ENCODE measurements at places on chromosomes 13 and 19.

DNA sequence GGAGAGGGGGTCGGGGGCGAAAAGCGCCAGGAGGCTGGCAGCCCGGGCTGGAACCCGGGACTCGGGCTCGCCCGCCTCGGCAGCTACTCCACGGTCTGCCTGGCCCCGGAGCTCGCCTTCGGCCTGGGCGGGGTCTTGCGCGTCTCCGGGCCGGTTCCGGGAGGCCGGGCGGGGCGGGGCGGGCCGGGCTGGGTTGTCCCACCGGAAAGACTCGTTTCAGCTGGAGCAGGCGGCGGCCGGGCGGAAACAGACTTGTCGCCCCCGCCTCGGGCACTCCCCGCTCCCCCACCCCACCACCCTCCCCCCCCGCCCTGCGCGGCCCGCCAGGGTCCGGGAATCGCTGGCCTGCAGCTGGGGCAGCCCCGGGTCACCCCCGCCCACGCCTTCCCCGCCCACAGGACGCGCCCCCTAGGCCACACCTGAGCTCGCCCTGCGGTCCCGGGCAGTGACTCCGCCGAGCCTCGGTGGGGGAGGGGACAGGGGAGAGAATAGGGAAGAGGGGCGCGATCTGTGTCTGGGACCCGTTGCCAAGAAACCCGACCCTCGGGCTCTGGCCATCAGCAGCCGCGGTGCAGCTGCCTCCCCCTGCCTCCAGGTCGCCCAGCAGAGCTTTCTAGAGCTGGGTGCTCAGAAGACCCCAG is 109.4 kb downstream of the KCTD15 start:
- peaks cover 11% of the 10 kb centered on the region for H3K27me3 ChIP-seq
- H3K36me3 ChIP-seq = no peaks in the 10 kb centered on the region
- H3K4me1 ChIP-seq = no peaks in the 10 kb centered on the region
- H3K4me3 ChIP-seq = no peak overlapping the region
- H3K27ac ChIP-seq = no peak overlapping the region

GRCh38 chr19:56273563-56274117 is 1.1 kb downstream of the EDDM13 start:
- H3K4me1 ChIP-seq = peaks cover 14% of the 10 kb centered on the region
- no peaks in the 10 kb centered on the region for H3K27me3 ChIP-seq
- peak; percentile 22 for DNase-seq
- H3K4me3 ChIP-seq = no peak overlapping the region
- H3K36me3 ChIP-seq = peaks cover 16% of the 10 kb centered on the region
- H3K27ac ChIP-seq = peak overlapping the region; percentile 1

- H3K27me3 ChIP-seq = no peaks in the 10 kb centered on the region
- no peak overlapping the region for H3K4me3 ChIP-seq
- DNase-seq = no peak
- peaks cover 48% of the 10 kb centered on the region for H3K4me1 ChIP-seq
- H3K27ac ChIP-seq = no peak overlapping the region
- H3K36me3 ChIP-seq = no peaks in the 10 kb centered on the region
Measured at GRCh38 chr19:16618248-16618647, 9.8 kb downstream of the MED26 start.

DNA sequence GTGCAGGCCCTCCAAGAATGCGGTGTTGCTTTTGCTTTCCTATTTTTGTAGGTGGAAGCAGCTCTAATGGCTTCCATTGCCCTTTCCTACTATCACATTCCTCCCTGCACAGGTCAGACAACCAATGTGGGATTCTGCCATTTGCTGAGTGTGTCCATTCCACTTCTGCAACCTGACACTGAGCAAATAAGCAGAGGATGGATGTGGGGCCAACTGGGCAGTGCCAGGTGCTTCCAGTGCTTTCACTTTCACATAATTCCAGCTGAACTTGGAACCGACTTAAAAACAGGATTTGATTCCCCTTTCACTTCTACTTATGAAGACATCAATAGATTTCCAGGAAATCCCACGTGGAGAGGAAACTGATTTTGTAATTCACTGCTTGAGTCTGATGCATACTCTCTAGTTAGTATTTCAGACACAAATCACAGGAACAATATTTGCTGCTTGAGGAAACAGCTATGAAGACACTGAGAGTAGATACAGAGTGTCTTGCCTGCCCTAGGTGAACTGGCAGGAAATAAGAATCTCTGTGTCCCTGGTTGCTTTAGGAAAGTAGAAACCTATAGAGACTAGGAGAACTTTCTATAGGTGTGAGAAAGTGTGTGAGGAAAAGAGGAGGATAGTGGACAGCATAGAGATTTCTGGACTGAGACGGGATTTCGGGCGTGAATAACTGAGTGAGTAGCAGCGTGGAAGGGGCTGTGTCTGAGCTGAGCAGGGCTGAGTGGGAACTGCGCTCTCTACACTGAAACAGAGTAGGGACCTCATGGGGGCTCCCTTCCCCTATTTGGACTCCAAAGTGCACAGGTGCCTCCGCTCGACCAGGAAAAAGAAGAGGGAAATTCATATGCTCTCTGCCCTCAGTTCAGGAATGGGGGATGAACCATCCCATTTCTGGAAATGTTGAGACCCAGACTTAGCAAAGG is 22.5 kb downstream of the LGALS16 start:
- no peak overlapping the region for H3K27ac ChIP-seq
- no peak for DNase-seq
- H3K27me3 ChIP-seq = peaks cover 6% of the 10 kb centered on the region
- peak overlapping the region; percentile 16 for H3K4me3 ChIP-seq
- H3K36me3 ChIP-seq = no peaks in the 10 kb centered on the region

GRCh38 chr13:111326621-111326965 is 6.2 kb downstream of the TEX29 start:
- H3K4me3 ChIP-seq = no peak overlapping the region
- no peaks in the 10 kb centered on the region for H3K36me3 ChIP-seq
- H3K4me1 ChIP-seq = no peaks in the 10 kb centered on the region
- H3K27me3 ChIP-seq = peaks cover 25% of the 10 kb centered on the region
- DNase-seq = no peak

GRCh38 chr13:20389696-20390525 is 135.7 kb downstream of the CRYL1 start:
- H3K4me3 ChIP-seq = no peak overlapping the region
- no peak overlapping the region for H3K27ac ChIP-seq
- no peak for DNase-seq
- H3K27me3 ChIP-seq = peaks cover 8% of the 10 kb centered on the region

GRCh38 chr19:28213470-28214082 is 999.4 kb downstream of the UQCRFS1 start:
- no peaks in the 10 kb centered on the region for H3K27me3 ChIP-seq
- no peaks in the 10 kb centered on the region for H3K36me3 ChIP-seq
- DNase-seq = no peak

GRCh38 chr13:113724780-113725315 is 34.2 kb upstream of the TMEM255B start:
- no peak overlapping the region for H3K4me3 ChIP-seq
- H3K27me3 ChIP-seq = peaks cover 16% of the 10 kb centered on the region
- peak; percentile 10 for DNase-seq

GRCh38 chr13:27826379-27827353 is 34.4 kb downstream of the GSX1 start:
- H3K27me3 ChIP-seq = peaks cover 34% of the 10 kb centered on the region
- peak; percentile 70 for DNase-seq
- no peaks in the 10 kb centered on the region for H3K4me1 ChIP-seq
- peak overlapping the region; percentile 79 for H3K4me3 ChIP-seq
- H3K27ac ChIP-seq = no peak overlapping the region
- H3K36me3 ChIP-seq = no peaks in the 10 kb centered on the region

GRCh38 chr13:41039746-41040145 is 20.6 kb upstream of the ELF1 start:
- H3K4me1 ChIP-seq = peaks cover 31% of the 10 kb centered on the region
- no peak for DNase-seq
- H3K4me3 ChIP-seq = no peak overlapping the region
- H3K36me3 ChIP-seq = 0 out of 2 replicates have a peak, but pooled peaks cover 4% of the 10 kb centered on the region
- H3K27ac ChIP-seq = no peak overlapping the region
- H3K27me3 ChIP-seq = no peaks in the 10 kb centered on the region

GRCh38 chr19:18500376-18500775 is 21.5 kb downstream of the ELL start:
- H3K4me3 ChIP-seq = no peak overlapping the region
- no peak overlapping the region for H3K27ac ChIP-seq
- no peak for DNase-seq
- no peaks in the 10 kb centered on the region for H3K36me3 ChIP-seq
- peaks cover 4% of the 10 kb centered on the region for H3K27me3 ChIP-seq

DNA sequence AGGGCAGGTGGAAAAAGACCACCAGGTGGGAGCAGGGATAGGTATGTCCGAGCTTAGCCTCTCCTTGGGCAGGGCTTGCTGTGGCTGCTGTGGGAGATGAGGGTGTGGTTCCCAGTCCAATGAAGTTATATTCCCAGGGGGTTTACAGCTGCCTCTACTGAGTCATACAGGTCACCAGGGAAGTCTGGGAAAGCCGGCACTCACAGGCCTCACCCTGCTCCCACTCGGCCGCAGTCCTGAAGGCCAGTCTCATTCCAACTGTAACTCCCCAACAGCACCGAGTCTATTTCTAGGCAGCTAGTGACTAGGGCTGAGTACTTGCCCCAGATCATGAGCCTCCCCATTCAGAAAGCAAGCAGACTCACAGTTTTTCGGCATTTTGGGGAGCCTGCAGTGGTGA is 77.1 kb downstream of the FNDC3A start:
- peaks cover 40% of the 10 kb centered on the region for H3K36me3 ChIP-seq
- no peak overlapping the region for H3K4me3 ChIP-seq
- DNase-seq = no peak
- no peaks in the 10 kb centered on the region for H3K27me3 ChIP-seq
- H3K27ac ChIP-seq = no peak overlapping the region
- peaks cover 54% of the 10 kb centered on the region for H3K4me1 ChIP-seq

DNA sequence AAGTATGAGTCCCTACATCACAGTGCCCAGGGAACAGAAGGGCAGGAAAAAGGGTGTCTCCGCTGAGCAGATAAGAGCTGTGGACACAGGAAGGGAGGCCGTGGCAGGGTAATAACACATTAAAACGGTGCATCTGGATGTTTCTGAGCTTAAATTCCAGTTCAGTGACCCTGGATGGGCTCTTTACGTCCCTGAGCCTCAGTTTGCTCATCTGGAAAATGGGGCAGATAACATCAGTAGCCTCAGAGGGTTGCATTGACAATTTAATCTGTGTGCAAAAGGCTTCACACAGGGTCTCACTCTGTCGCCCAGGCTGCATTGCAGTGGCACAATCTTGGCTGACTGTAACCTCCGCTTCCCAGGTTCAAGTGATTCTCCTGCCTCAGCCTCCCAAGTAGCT is 58.1 kb downstream of the CELF5 start:
- H3K4me3 ChIP-seq = no peak overlapping the region
- no peak for DNase-seq
- peaks cover 14% of the 10 kb centered on the region for H3K27me3 ChIP-seq
- no peak overlapping the region for H3K27ac ChIP-seq

- no peaks in the 10 kb centered on the region for H3K36me3 ChIP-seq
- peaks cover 48% of the 10 kb centered on the region for H3K27me3 ChIP-seq
- H3K4me3 ChIP-seq = no peak overlapping the region
- no peak overlapping the region for H3K27ac ChIP-seq
- DNase-seq = no peak
Measured at GRCh38 chr13:20140487-20140886, 20.4 kb downstream of the GJA3 start.

GRCh38 chr19:56314381-56315076 is at the start of gene ZSCAN5A:
ZSCAN5A (minus strand) TSS chr19:56314839; CDS start chr19:56225046, 89,793 bp downstream.
- H3K27me3 ChIP-seq = no peaks in the 10 kb centered on the region
- peak within 1 kb of the TSS; percentile 99 for H3K4me3 ChIP-seq
- H3K4me1 ChIP-seq = peaks cover 23% of the 10 kb centered on the region
- peaks cover 4% of the 10 kb centered on the region for H3K36me3 ChIP-seq
- DNase-seq = peak; percentile 92

DNA sequence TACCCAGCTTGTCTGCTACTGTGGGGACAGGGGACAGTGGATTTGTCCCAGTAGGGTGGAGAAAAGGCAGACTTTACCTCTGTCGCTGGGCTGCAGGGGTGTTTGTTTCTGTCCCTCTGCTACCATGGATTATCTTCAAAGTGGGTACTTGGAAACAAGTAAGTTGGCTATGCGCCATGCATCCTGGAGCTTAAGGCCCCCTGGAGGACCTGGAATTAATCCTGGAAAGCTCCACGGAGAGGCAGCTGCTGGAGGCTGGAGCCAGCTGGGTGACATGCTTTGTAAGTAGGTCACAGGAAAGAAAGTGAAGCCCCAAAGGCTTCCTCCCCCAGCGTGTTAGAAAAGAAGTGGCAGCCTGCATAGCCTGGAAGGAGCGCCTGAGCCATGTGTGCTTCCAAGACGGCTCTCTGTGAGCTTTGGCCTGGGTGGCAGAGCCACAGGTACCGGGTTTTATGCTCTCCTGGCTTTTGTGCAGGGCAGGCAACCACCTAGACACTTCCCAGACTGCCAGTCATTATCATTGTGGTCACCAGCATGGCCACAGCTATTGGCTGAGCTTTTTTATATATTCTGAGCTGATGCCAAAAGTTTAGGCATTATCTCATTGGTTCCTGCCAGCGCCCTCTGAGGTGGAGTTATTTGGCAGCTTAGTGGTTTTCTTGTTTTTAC is 9.5 kb downstream of the B3GLCT start:
- no peak for DNase-seq
- no peaks in the 10 kb centered on the region for H3K36me3 ChIP-seq
- H3K4me3 ChIP-seq = no peak overlapping the region
